Forelimb muscle (tissue), 1 donor: ENCODE measurements at places on chromosomes 1 and 21. TPM values are rescaled to one million over a fixed set of nuclear protein-coding genes. Genes with fewer than 3 reads are reported as not detected.

The AQP10 gene
- not detected for polyA plus RNA-seq

- no peak for DNase-seq
Measured at GRCh38 chr1:53410701-53411100, 48.5 kb upstream of the DMRTB1 start.

- DNase-seq: no peak
Measured at GRCh38 chr1:1567891-1568291, 6.8 kb downstream of the SSU72 start.

The SOAT1 gene
- polyA plus RNA-seq: 8.6 TPM

The S100A8 gene
- 16.1 TPM for polyA plus RNA-seq

DNA sequence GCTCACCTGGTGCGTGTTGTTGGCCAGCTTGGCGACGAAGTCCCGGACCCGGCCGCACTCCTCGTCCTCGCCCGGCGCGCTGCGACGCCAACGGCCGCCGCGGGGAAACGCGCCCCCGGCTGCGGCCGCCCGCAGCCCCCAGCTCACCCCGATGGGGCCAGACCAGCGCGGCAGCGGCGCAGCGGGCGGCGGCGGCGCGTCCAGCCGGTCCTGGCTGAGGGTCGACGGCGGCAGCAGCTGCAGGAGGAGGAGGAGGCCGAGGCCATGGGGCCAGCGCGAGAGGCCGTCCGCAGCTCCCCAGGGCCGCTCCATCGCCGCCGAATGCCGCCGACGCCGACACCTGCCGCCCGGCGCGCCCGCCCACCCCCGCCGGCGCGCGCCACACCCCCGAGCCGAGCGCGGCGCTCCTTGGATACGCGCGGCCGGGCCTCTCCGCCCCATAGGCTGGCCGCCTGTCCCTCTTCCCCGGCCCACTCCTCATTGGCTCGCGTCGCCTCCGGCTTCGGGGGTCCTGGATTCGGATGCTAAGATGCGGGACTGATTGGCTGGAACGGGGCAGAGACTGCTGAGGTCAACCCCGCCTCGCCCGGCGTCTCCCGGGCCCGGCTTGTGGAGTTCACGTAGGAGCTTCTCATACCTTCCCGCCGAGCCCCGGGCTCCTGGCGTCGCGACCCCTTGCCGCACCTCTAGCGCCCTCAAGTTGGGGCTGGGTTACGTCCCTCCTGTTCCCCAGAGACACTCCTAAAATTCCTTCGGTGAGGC, at the start of gene SORT1:
Gene SORT1 (minus strand): TSS at position 338 of the 762 bp plus-strand sequence. CDS start 26 bp downstream, at position 312.
- DNase-seq: peak; percentile 53

The PTPN22 gene
- 0.46 TPM for polyA plus RNA-seq

The TRIM58 gene
- 3.1 TPM for polyA plus RNA-seq

DNA sequence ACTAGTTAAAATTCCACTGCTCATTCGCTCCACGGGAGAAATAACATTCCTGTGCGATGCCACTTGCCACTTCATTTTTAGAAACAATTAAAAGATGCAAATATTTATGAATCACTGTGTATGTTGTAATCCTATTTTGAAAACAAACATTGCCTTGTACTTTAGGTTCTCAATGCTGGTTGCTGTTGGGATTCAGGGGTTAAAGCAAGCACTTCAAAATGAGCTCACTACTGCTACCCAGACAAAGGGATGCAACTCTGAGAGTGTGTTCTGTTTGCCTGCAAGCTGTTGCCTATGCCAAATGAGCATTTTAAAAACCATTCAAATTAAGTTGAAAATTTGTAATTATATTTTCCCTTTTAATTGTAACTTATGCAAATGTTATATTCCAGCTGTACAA, 87.5 kb downstream of the RWDD3 start:
- DNase-seq: no peak

The EVA1C gene
- polyA plus RNA-seq: 2.1 TPM

- DNase-seq: no peak
Measured at GRCh38 chr1:234917495-234918180, 211.0 kb downstream of the TOMM20 start.

- no peak for DNase-seq
Measured at GRCh38 chr1:43786201-43786958, 79.0 kb downstream of the ST3GAL3 start.

GRCh38 chr1:21702780-21703179, 33.6 kb upstream of the RAP1GAP start:
- no peak for DNase-seq

DNA sequence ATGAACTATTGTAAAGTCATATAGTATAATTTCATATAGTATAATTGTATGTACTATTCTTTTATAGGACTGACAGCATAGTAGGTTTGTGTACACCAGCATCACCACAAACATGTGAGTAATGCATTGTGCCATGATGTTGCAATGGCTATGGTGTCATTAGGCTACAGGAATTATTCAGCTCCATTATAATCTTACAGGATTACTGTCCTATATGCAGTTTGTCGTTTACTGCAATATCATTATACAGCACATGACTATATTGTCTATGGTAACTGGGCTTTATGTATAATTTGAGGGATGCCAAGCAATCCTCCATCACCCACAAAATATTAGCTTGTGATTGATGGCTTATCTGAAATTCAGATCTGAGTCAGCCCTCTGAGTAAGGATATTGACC, 54.2 kb upstream of the PBX1 start:
- DNase-seq: no peak

The SERPINC1 gene
- 0.16 TPM for polyA plus RNA-seq

- DNase-seq: no peak
Measured at GRCh38 chr1:214014730-214015129, 27.0 kb downstream of the PROX1 start.

GRCh38 chr1:168079761-168080160, 57.0 kb downstream of the GPR161 start:
- no peak for DNase-seq

The HP1BP3 gene
- 165 TPM for polyA plus RNA-seq

The POLR3GL gene
- 39.6 TPM for polyA plus RNA-seq

DNA sequence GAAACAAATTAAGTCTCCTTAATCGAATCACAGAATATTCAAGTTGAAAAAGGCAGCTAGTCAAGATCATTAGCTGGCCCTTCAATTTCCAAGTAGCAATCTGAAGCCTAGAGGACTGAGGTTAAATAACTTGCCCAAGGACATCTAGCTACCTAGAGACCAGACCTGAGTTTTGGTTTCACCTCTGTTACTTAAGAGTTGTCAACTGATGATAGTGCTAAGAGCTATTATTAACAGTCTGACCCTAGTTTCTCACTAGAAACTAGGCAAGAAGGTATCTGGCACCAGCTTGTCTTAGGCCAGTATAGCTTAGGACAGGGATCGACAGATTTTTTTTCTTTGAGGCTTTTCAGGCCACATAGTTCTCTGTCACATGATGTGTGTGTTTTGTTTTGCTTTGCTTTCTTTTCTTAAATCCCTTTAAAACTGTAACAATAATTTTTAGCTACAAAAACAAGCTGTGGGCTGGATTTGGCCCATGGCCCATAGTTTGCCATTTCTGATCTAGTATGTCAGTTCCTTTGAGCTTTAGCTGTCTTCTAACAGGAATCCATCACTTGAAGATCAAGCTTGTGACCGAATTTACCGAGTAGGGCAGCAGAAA, 23.2 kb downstream of the TRIM45 start:
- DNase-seq: no peak

- DNase-seq: peak; percentile 19
Measured at GRCh38 chr21:28590676-28591075, 402.0 kb downstream of the LTN1 start.

The CDKN2C gene
- 10.3 TPM for polyA plus RNA-seq

- DNase-seq: no peak
Measured at GRCh38 chr1:218078916-218079315, 206.2 kb upstream of the RRP15 start.

GRCh38 chr1:5331101-5331500, 661.1 kb downstream of the NPHP4 start:
- no peak for DNase-seq

DNA sequence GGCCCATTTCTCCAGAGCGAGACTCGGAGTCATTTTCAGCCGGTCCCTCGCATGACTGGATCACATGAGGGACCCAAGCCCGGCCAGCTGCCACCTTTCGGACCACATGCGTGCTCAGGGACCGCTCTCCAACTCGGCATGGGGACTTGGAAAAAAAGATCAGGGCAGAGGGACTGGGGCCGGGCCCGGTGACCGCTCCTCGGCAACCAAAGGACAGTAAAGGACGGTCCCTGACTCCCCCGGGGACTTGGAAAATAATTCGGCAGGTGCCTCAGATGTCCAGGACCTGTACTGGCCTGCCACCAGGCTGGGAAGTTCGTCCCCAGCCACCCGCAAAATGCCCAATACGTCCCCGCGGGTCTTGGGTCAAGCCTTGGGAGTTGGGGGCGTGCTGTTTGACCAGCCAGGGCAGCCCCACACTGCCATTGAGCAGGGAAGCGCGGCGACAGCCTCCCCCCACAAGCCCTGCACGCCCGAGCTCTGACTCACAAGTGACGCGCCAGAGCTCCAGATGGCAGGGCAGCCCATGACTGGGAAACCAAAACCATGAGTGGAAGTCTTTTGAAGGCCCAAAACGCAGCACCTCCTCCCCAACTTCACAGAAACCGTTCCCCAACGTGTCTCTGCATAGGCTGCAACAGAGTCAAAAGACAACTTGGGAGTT, 134.5 kb downstream of the LIPI start:
- no peak for DNase-seq

DNA sequence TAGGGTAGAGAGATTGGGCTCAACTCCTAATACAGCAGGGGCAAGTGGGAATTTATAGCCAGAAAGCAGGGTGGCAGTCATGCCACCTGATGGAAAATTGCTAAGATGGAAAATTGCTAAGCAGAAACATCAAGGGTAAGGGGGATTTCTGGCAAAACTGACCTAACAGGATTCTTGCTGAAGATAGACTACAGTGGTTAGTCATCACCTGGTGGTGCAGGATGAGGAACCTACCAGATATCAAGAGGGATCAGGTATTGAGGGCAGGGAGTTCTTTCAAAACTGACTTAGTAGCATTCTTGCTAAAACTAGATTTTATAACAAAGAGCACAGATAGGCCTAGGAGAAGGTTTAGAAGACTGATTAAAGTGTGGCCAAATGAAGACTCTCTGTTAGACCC, 292.9 kb downstream of the PLPP3 start:
- no peak for DNase-seq

The EFNA3 gene
- polyA plus RNA-seq: 2.1 TPM

GRCh38 chr1:177249231-177249630, 78.5 kb downstream of the BRINP2 start:
- DNase-seq: no peak

The SELE gene
- 1.1 TPM for polyA plus RNA-seq

The GLIS1 gene
- 0.06 TPM for polyA plus RNA-seq

GRCh38 chr1:23806280-23806679, 5.7 kb upstream of the GALE start:
- no peak for DNase-seq

The TTC34 gene
- 0.32 TPM for polyA plus RNA-seq

The HCN3 gene
- polyA plus RNA-seq: 4.3 TPM

The FCGR1A gene
- 1.9 TPM for polyA plus RNA-seq
